ENCODE measurements at places on chromosomes 1 and 21. TPM values are rescaled to one million over a fixed set of nuclear protein-coding genes. Genes with fewer than 3 reads are reported as not detected.
A peak's percentile ranks its signal among the peaks of the same experiment; 100 is the strongest.

LCE6A gene
- not detected for polyA plus RNA-seq

GRCh38 chr1:200306944-200307754 lies 102.7 kb downstream of the ZNF281 start:
- H3K27ac ChIP-seq: 0 out of 2 replicates have a peak overlapping the region, but pooled peaks have one; percentile 15
- H3K4me3 ChIP-seq: no peak overlapping the region
- H3K27me3 ChIP-seq: peaks cover 17% of the 10 kb centered on the region
- H3K4me1 ChIP-seq: peaks cover 24% of the 10 kb centered on the region
- H3K36me3 ChIP-seq: no peaks in the 10 kb centered on the region

ICOSLG gene
- 1.3 TPM for polyA plus RNA-seq

GRCh38 chr1:39103328-39104157 lies 77.4 kb downstream of the NDUFS5 start:
- no peak for DNase-seq
- H3K4me3 ChIP-seq: peak overlapping the region; percentile 80
- H3K36me3 ChIP-seq: no peaks in the 10 kb centered on the region

GRCh38 chr1:234893359-234893724 lies 235.3 kb downstream of the TOMM20 start:
- no peaks in the 10 kb centered on the region for H3K27me3 ChIP-seq
- H3K4me1 ChIP-seq: no peaks in the 10 kb centered on the region
- DNase-seq: no peak
- no peak overlapping the region for H3K27ac ChIP-seq
- no peaks in the 10 kb centered on the region for H3K36me3 ChIP-seq

LDLRAD1 gene
- not detected for polyA plus RNA-seq

DNA sequence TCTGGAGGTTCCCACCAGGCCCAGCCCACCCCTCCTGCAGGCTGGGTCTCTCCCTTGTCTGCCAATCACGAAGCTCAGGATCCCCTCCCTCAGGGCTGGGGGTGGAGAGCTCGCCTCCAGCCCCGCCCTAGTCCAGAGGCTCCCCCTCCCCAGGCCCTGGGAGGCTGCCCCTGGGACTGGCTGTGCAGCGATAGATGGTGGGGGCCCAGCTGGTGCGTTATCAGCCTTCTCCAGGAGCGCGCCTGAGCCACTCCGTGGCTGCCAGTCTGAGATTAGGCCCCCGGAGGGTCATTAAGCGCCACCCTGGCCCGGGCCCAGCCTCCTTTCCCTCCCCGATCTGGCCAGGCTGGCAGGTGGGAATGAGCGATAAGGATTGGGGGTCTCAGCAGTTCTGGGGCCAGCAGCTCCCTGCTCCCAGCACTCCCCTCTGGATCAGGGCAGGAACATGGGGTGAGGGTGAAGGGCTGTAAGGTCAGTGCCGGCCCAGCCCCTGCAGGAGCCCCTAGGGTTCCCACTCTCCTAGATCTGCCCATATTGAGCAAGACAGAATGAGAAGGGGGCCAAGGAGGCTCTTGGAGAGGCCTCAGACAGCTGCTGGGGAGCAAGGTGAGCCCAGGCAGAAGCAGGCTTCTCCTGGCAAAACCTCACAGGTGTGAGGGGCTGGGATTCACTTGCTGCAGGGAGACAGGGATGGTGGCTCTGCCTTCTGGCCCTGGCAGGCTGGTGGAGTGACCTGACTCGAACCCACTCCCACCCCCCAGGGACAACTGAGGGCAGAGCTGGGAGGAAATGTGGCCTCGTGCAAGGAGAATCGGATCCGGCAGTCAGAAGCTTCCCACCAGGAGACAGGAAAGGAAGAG lies 8.5 kb downstream of the PDZK1IP1 start:
- H3K4me1 ChIP-seq: peaks cover 8% of the 10 kb centered on the region
- H3K36me3 ChIP-seq: no peaks in the 10 kb centered on the region
- no peak overlapping the region for H3K27ac ChIP-seq
- no peak overlapping the region for H3K4me3 ChIP-seq
- DNase-seq: peak; percentile 34

GRCh38 chr1:181478306-181478705 lies 5.0 kb upstream of the CACNA1E start:
- H3K27ac ChIP-seq: no peak overlapping the region
- H3K36me3 ChIP-seq: no peaks in the 10 kb centered on the region
- no peak for DNase-seq
- peaks cover 3% of the 10 kb centered on the region for H3K4me1 ChIP-seq
- H3K27me3 ChIP-seq: peaks cover 34% of the 10 kb centered on the region

- H3K27me3 ChIP-seq: peaks cover 81% of the 10 kb centered on the region
- peaks cover 18% of the 10 kb centered on the region for H3K4me1 ChIP-seq
- H3K27ac ChIP-seq: no peak overlapping the region
- H3K4me3 ChIP-seq: no peak overlapping the region
Measured at GRCh38 chr1:156655151-156655903, 13.4 kb downstream of the BCAN start.

TMEM52 gene
- 25.0 TPM for polyA plus RNA-seq

GRCh38 chr1:216222288-216222687 lies 201.0 kb downstream of the USH2A start:
- no peak overlapping the region for H3K4me3 ChIP-seq
- no peaks in the 10 kb centered on the region for H3K36me3 ChIP-seq
- H3K27me3 ChIP-seq: no peaks in the 10 kb centered on the region
- no peaks in the 10 kb centered on the region for H3K4me1 ChIP-seq
- H3K27ac ChIP-seq: no peak overlapping the region
- no peak for DNase-seq

- H3K27ac ChIP-seq: no peak overlapping the region
- peaks cover 7% of the 10 kb centered on the region for H3K4me1 ChIP-seq
- DNase-seq: no peak
- no peaks in the 10 kb centered on the region for H3K36me3 ChIP-seq
- no peaks in the 10 kb centered on the region for H3K27me3 ChIP-seq
- H3K4me3 ChIP-seq: no peak overlapping the region
Measured at GRCh38 chr1:94971491-94971924, 44.6 kb upstream of the CNN3 start.

TDRKH gene
- polyA plus RNA-seq: 8.9 TPM

DNA sequence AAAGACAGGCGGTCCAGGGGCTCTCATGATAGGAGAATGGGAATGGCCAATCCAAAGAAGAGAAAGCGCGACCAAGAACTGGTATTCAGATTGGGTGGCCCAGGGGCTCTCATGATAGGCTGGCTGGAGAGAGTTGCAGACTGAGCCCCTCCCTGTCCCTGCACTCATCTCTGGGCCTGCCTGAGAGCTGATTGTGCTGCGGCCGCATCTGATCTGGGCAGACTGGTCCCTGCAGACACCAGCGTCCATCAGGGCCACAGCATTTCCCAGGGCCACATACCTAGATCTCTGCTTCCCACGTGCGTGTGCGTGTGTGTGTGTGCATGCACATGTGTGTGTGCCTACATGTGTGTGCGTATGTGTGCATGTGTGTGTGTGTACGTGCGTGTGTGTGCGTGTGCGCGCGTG lies 30.4 kb upstream of the MAN1C1 start:
- H3K27me3 ChIP-seq: no peaks in the 10 kb centered on the region
- peaks cover 22% of the 10 kb centered on the region for H3K4me1 ChIP-seq
- no peak overlapping the region for H3K4me3 ChIP-seq
- no peaks in the 10 kb centered on the region for H3K36me3 ChIP-seq
- no peak overlapping the region for H3K27ac ChIP-seq
- DNase-seq: peak; percentile 88

DNA sequence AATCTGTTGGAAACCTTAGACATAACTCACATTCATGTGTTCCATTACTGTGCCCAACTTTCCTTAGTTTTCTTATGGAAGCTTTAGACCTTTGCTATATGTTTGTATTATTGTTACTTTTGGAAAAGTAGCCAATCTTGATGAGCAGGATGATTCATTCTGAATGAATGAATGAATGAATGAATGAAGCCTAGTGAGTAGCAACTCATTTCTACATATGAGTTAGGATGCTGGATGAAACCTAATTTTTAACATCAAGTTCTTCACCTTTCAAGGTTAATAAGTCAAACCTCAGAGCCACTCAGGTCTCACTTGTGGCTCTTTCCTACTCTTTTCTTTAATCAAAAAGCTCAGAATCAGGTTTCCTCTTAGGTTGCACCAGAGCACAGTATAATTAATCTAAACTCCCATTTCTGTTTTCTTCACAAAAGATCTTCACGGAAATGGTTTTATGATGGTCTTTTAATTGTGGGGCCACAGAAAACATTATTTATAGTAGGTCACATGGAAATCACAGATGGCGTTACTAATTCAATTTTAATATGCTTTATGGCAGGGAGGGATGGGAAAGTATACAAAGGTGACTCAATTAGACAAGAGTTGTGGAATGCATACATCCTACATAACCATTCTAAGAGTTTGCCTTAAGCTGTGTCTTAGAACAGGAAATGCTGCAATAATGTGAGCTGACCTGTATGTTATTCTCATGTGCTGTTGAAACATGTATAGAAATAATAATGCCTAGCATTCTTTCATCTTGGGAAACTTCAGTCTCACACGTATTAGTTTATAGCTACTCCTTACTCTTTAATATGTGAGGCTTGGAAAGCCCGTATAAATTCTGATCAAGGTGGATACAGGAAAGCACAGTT lies 4.5 kb upstream of the DDX59 start:
- no peak overlapping the region for H3K4me3 ChIP-seq
- DNase-seq: no peak
- H3K27ac ChIP-seq: no peak overlapping the region
- no peaks in the 10 kb centered on the region for H3K27me3 ChIP-seq
- H3K36me3 ChIP-seq: no peaks in the 10 kb centered on the region

- H3K27me3 ChIP-seq: peaks cover 17% of the 10 kb centered on the region
- peaks cover 6% of the 10 kb centered on the region for H3K4me1 ChIP-seq
- no peak for DNase-seq
- H3K4me3 ChIP-seq: no peak overlapping the region
Measured at GRCh38 chr1:5998906-5999301, 6.7 kb upstream of the NPHP4 start.

- no peak for DNase-seq
- H3K4me3 ChIP-seq: no peak overlapping the region
- peaks cover 16% of the 10 kb centered on the region for H3K4me1 ChIP-seq
- H3K27me3 ChIP-seq: no peaks in the 10 kb centered on the region
Measured at GRCh38 chr21:26225046-26225445, 54.5 kb upstream of the APP start.

LCE2A gene
- polyA plus RNA-seq: not detected

SFN gene
- polyA plus RNA-seq: 1.8 TPM

GPR25 gene
- not detected for polyA plus RNA-seq

GRCh38 chr1:150576794-150577556 lies 2.4 kb downstream of the MCL1 start:
- DNase-seq: peak; percentile 5
- H3K27ac ChIP-seq: peak overlapping the region; percentile 100
- H3K4me3 ChIP-seq: peak overlapping the region; percentile 96
- H3K4me1 ChIP-seq: peaks cover 44% of the 10 kb centered on the region

DNA sequence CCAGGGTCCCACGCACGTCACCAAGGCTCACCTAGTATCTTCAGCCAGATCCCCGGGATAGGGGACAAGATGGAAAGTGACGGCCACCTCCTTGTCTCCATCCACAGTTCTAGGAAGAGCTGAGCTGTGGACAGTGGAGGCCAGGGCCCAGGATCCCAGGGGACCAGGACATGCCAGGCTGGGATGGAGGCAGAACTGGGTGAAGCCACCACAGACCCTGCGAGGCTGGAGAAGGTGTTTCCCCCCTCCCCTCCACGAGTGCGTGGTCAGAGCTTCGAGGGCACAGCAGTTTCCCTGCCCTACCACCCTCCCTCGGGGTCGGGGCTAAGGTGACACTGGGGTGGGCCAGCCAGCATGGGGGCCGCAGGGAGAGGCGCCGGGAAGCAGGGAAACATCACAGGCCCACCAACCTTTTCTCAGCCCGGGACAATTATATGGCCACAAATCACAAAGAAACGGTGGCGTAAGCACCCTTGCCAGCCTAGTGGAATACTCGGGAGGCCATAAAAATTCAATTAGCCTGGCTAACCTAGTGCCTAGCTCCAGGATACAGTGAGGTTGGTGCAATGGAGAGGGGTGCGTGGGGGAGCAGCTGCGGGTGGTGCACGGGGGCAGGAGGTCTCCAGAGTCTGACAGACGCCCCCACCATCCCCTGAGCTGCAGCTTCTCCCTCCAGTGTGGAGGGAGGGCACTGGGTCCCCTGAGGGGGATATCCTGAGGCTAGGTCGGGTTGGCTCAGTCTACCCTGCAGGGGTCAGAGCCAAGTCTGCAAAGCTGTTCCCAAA lies 13.4 kb downstream of the DRAXIN start:
- H3K27me3 ChIP-seq: no peaks in the 10 kb centered on the region
- H3K27ac ChIP-seq: no peak overlapping the region
- H3K4me3 ChIP-seq: no peak overlapping the region
- H3K4me1 ChIP-seq: peaks cover 51% of the 10 kb centered on the region
- H3K36me3 ChIP-seq: no peaks in the 10 kb centered on the region

NPR1 gene
- 3.3 TPM for polyA plus RNA-seq

- H3K4me1 ChIP-seq: no peaks in the 10 kb centered on the region
- no peaks in the 10 kb centered on the region for H3K27me3 ChIP-seq
- H3K36me3 ChIP-seq: no peaks in the 10 kb centered on the region
- no peak overlapping the region for H3K27ac ChIP-seq
- DNase-seq: no peak
- no peak overlapping the region for H3K4me3 ChIP-seq
Measured at GRCh38 chr1:238811211-238811879, 575.0 kb upstream of the CHRM3 start.

- H3K4me1 ChIP-seq: peaks cover 19% of the 10 kb centered on the region
- no peak overlapping the region for H3K27ac ChIP-seq
- H3K4me3 ChIP-seq: no peak overlapping the region
- no peaks in the 10 kb centered on the region for H3K36me3 ChIP-seq
Measured at GRCh38 chr1:153790313-153790965, 15.2 kb downstream of the SLC27A3 start.

DNA sequence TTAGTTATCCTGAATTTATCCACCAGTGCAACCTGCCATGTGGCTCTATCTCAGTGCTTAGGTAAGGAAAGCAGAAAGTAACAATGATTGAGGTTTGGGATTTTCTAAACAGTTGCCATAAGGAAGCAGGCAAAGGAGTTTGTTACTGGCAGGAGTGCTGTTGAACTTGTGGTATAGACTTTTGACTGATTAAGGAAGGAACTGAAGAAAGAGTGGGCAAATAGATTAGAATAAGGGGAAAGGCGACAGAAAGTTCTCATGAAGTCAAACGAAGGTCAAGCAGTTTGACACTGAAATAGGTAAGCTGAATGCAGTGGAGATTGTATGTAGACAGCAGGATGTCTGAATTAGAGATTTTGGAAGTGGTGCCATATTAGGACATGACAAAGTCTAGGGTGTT lies 24.2 kb upstream of the CR2 start:
- no peaks in the 10 kb centered on the region for H3K4me1 ChIP-seq
- no peak overlapping the region for H3K4me3 ChIP-seq
- no peak overlapping the region for H3K27ac ChIP-seq
- peaks cover 5% of the 10 kb centered on the region for H3K36me3 ChIP-seq

DNA sequence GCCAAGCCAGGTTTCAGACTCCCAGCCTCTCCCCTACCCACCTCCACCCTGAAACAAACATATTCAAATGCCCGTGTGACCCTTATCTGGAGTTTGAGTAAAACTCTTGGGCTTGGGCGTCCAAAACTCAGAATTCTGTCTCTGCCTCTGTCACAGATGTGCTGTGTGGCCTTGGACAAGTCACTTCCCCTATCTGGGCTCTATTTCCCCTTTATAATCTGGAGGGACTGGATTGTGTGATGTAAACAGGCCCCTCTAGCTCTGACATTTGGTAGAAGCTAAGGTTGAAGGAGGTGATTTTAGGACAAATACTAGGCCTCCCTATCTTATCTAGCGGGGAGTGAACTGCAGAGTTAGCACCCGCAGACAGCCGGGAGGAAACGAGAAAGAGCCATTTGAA lies 67.5 kb downstream of the IGSF21 start:
- no peaks in the 10 kb centered on the region for H3K36me3 ChIP-seq
- peaks cover 31% of the 10 kb centered on the region for H3K4me1 ChIP-seq
- H3K27ac ChIP-seq: no peak overlapping the region
- DNase-seq: no peak
- no peaks in the 10 kb centered on the region for H3K27me3 ChIP-seq

- H3K36me3 ChIP-seq: no peaks in the 10 kb centered on the region
- H3K27ac ChIP-seq: peak overlapping the region; percentile 90
- H3K4me1 ChIP-seq: peaks cover 66% of the 10 kb centered on the region
- no peaks in the 10 kb centered on the region for H3K27me3 ChIP-seq
Measured at GRCh38 chr1:155977690-155978324, 540 bp downstream of the ARHGEF2 start.
